ENCODE measurements at places on chromosomes 7 and 10.
A peak's percentile ranks its signal among the peaks of the same experiment; 100 is the strongest.

GRCh38 chr7:1843271-1843861 is 173.3 kb downstream of the ELFN1 start:
- peak; percentile 2 for DNase-seq

DNA sequence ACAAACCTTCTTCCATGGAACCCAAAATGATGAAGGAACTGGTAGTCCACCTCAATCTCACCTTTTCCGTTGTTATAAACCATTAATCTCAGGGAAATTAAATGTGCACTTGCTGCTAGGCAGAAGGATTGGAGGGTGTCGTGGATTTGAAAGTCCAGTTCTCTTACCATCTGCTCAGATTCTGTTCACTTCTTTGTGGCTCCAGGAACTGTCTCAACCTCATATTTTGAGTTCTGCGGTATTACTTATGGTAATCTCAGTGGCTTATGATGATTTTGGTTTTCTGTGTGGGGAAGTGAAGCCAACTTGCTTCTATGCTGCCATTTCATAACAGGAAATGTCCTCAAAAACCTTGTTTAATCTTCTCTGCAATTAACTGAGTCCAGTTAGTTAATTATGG is 136.4 kb downstream of the CDC14C start:
- no peak for DNase-seq

DNA sequence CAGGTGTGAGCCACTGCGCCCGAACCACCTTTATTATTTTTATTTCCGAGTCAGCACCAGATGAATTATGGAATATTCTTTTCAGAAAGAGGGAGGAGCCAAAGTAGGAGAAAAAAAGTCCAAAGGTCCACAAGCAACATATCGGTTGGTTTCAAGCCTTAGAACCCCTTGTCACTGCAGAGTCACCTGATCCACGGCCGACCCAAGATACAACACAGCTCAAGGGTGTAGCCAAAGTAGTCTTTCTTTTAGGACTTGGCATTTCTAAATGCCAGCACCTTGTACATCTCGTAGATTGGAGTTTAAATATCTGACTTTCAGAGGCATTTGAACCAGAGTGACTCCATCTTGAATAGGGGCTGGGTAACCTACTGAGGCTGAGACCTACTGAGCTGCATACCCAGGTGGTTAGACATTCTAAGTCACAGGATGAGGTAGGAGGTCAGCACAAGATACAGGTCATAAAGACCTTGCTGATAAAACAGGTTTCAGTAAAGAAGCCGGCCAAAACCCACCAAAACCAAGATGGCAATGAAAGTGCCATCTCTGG is 113.9 kb upstream of the ANLN start:
- no peak for DNase-seq

GRCh38 chr10:8531116-8531515 is 476.6 kb downstream of the GATA3 start:
- no peak for DNase-seq

DNA sequence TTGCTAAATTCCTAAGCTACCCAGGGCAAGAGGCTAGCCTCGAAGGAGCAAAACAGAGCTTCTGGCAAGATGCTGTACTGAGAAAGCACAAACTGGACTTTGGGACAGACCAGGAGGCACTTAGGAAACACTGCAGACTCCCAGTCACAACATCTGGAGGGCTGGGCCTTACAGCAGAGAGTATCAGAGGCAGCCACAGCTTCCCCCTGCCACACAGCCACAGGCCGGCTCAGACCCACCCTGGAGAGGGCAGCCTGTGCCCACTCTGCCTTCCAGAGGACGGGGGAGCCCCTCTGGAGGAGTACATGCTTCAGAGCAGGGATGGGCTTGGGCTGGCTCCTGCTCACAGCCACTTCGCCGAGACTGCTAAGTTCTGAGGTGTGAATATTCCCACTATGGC is 17.4 kb downstream of the ESYT2 start:
- DNase-seq: no peak

DNA sequence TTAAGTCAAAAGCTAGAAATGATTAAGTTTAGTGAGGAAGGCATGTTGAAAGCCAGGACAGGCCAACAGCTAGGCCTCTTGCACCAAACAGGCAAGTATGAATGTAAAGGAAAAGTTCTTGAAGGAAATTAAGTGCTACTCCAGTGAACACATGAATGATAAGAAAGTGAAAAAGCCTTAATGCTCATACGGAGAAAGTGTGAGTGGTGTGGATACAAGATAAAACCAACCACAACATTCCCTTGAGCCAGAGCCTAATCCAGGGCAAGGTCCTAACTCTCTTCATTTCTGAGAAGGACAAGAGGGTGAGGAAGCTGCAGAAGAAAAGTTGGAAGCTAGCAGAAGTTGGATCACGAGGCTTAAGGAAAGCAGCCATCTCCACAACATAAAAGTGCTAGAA is 53.0 kb downstream of the DNAJC1 start:
- DNase-seq: no peak

DNA sequence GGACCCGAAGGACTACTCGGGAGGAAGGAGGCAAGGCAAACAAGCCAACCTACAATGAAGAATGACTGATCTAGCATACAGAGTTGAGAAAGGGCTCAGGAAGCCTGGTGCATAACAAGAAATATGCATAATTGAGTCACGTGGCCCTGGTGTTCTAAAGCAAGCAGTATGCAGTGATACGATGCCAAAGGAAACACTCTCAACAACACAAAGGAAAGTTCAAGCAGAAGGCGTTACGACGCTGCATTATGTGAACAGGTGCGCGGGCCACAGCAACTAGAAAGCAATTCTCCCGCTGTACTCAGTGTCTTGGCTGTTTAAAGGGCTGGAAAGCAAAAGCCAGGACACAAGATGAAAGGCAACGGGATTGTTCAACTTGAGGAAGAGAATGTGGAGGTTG is 100.8 kb downstream of the PRTFDC1 start:
- no peak for DNase-seq

DNA sequence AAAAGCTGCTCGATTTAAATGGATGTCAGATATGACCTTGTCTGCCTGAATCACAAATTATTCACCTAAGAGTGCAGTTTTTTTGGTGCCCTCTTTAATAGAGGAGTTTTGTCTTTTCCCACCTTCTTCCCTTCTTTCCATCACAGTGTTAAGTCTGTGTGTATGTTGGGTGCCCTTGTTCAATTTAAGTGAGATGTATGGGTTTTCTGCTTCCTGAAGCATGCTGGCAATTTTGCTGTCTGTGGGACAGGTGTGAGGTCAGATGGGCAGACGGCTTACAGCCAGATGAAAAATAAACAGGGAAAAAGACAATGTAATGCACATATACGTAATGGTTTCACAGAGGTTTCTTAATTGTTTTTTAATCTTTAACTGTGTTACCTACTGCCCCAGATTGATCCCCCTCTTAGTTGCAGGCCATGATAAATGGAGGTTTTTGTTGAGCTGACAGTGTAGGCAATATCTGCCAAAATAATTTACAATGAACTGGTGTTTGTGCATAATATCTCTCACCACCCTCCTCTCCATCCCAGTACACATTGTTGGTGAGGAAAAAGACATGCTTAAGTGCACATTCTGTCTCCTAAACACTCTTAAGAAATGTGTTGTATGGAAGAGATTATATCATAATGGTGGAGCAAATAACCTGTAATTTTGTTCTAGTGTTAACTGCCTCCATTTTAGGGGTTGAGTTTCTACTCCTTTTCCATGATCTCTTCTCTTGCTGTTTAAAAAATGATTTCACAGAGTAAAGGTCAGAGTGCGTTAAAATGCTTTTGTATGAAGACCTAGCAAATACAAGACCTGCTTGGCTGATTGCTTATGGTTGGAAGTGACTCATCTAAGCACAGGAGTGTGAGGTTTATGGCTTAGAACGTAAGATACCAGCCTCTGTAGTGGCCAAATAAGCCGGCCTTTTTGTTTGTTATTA is 123.9 kb downstream of the LRRC4 start:
- no peak for DNase-seq

GRCh38 chr10:48545462-48546145 is 59.3 kb downstream of the ARHGAP22 start:
- DNase-seq: no peak

GRCh38 chr10:34813626-34814222 is 1.4 kb downstream of the PARD3 start:
- no peak for DNase-seq

DNA sequence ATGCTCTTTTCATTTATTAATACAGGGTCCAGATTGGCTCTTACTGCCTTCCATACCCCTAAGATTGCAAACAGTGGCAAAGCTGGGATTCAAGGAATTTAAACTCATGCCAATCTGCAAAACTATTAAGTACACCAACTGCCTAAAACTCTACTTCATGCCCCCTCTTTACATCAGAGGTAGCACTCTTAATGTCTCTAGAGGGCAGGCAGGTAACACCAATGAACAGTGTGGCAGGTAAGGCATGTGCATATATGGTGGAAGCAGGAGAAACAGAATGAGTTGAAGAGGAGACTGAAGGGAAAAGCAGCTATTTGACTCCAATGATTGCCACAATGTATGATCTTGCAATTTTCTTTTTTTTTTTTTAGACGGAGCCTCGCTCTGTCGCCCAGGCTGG is 156.7 kb downstream of the BTAF1 start:
- DNase-seq: no peak

DNA sequence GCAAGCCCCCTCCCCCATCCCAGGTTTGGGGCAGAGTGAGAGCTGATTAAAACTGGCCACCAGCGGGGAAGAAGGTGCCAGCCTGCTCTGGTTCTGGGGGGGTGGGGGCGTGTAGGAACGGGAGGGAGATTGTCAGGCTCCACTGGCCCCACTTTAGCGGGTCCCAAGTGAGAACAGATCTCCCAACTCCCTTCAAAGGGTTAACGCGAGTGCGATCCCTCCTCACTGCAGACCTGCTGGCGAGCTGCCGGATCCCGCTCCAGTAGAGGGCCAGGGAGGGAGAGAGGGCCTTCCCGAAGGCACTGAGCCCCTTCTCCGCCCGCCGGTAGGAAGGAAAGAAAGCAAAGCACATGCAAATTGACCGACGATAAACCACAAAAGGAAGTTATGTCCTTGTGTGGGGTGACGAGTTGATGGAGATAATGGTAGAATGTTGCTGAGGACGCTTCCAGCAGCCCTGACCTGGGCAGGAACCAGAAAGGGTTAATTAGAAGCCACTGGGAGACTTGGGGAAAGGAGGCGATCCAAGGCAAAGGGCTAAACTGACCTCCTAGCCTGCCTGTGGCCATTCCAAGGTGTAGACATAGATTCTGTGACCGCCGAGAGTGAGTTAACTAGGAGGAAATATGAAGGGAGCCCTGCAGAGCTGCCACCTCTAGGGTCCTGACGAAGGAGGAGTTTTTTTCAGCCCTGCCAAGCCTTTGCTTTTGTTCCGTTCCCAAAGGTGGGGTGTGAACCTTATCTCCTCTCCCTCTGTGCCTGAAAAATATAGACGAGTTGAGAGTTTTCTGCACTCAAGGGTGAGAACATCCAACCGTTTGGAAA is 1.5 kb downstream of the NRG3 start:
- no peak for DNase-seq

DNA sequence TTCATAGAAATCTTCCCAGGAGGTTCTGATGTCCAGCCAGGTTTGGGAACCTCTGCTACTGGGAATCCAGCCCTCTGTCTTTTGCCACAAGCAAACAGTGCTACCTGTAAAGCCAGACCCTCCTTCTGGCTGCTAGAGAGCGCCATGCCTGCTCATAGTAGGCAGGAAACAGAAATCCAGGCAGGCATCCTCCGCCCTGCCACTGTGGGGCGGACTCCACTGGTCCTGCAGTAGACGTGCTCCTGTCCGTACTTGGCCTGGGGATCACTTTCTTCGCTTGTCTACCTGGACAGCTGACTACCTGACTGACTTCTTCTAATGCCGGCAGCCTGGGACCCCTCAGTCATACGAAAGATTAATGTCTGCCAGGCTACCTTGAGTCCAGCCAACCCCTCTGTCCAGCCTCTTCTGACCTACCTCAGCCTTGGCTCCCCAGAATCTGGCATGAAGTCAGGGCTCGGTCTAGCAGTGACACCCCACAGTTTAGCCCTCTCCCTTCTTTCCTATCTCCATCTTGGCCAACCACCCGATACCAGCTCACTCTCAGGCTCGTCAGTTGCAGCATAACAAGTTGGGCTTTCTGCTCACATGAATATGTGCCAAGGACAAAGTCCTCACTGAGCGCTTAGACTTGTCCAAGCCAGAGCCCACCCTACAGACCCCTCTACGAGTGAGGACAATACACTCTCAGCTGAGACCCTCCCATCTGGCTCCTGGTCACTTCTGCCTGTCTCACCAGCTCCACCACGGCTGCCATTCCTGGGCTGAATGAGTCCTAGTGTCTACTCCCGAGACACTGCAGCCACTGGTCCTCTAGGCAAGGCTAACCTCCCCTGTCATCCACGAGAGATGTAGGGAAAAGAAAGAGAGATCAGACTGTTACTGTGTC is 43.9 kb upstream of the OPALIN start:
- DNase-seq: no peak

GRCh38 chr10:115947104-115947503 is 325.9 kb downstream of the GFRA1 start:
- no peak for DNase-seq

DNA sequence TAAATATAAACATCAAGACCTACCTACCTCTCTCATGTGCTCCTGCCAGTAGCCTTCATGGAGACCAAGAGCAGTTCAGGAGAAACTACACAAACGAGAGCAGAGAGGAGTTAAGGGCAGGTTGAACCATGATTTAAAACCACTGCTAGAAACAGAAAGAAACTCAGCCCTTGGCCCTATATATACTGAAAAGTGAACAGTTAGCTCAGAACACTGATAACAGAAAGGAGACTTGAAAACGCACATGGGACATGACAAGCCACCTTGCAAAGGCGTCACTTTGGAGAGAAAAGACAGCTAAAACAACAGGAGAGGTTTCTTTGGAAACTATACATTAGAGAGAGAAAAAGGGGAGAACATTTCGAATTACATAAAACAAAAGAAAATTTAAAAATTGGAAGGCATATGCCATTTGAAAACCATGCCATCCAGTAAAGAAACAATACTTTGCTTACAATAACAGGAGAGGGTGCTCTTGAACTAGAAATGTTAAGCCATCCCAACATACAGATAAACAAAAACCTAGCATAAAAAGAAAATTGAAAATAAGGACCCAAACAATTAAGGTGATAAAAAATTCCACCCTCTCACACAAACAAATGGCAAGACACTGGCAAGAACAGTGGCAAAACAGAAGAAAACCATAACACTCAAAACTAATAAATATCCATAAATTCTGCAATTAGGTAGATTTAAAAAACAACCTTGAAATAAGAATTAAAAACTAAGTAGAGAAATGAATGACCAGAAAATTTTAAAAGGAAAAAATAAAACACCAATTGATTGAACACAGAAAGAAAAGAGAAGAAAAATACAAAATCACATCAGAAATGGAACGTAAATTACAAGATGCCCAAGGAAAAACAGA is 232.7 kb downstream of the IMMP2L start:
- DNase-seq: no peak

- DNase-seq: no peak
Measured at GRCh38 chr10:35567951-35568350, 37.2 kb upstream of the GJD4 start.

GRCh38 chr7:105497016-105497415 is 25.1 kb downstream of the PUS7 start:
- no peak for DNase-seq

- no peak for DNase-seq
Measured at GRCh38 chr10:909831-910230, 21.7 kb downstream of the LARP4B start.

All from activated CD4-positive, alpha-beta T cell treated with anti-CD3 and anti-CD28 coated beads for 36 hours (primary cell).